Daoy (cell line): ENCODE measurements at places on chromosomes 1 and 21.

DNA sequence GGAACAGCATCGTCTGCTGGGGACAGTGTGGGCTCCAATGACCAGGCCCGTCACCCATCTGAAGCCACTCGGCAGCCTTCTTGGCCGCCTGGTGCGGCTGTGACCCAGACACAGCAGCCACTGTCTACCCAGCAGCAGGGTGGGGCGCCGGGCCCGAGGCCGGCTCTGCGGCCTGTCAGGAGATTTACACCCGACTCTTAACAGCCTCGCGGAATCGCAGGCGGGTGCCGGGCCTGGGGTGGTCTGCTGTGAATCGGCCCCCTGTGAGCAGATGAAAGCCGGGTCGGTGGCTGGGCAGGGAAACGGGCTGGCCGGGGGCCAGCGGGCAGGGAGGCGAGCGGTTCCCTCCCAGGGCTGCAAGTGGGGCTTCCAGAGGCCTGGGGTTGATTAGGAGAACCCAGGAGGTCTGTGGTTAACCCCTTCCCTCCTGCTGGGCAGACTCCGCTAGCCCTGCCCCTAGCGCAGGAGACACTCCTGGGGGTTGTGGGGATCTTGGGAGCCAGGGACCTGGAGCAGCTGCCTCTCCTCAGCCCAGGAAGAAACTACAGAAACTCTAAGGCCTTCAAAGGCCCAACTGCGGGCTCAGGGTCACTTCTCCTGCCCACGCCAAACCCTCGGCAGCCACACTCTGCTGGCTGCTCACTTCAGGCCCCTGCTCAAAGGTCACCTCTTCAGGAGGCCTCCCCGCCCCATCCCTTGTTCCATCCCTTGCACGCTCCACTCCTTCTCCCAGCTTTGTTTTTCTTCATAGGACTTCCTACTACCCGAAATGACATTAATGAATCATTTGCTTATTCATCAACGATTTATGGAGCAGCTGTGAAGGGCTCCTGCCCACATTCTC, 15.6 kb downstream of the RUNX3 start:
- DNase-seq: peak; percentile 98

GRCh38 chr1:27887215-27888021, 15.1 kb downstream of the THEMIS2 start:
- DNase-seq: no peak

DNA sequence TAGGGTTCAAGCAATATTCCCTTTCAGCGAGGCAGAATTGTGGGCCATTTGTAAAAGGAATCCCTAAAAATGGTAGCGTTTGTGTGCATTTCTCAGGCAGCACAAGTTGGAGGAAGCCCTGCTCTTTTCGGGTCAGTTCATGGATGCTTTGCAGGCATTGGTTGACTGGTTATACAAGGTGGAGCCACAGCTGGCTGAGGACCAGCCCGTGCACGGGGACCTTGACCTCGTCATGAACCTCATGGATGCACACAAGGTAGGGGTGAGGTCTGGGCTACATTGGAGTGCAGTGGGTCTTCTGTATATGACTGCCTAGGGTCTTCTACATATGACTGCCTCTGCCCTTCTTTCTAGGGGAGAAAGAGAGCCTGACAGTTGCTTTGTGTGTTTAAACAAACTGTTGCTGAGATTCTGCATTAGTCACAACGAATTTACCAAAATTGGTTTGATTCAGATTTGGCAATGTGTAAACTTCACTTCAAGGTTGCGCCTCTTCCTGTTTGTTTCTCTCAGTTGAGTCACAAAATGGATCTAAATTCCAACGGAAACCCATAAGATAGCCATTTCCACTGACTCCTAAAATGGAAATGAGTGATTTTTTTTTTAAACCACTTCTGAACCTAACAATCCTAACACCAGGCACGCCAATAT, 40.4 kb upstream of the BMP8A start:
- no peak for DNase-seq

DNA sequence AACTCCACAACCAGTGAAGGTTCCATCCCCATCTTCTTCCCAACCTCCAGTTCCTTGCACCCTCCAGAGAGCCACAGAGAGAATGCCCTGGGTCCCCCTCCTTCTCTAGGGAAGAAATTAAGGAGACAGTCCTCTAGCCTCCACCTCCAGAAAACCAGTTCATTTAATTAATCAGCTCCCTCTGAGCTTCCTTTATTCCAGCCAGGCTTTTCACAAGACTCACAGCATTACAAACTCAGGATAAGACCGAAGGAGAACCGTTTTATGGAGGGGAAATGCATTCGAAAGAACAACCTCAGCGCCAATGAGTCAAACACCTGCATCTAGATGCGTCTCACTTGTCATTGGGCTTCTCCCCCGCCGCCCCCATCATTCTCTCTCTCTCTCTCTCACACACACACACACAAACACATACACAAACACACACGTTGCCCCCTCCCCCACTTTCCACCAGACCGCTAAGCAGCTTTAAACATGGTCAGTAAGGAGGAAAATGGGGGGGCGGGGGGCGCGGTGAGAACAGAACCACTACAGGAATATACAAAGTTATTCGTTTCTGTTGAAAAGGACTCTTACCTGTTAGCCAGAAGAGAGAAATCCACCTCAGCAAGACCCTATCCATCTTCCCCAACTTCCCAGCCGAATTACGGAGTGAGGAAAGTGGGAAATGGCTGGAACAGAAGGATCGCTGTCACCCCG, 544 bp downstream of the ILDR2 start:
- peak; percentile 23 for DNase-seq

- no peak for DNase-seq
Observed at GRCh38 chr1:160374306-160375110, 7.6 kb downstream of the NHLH1 start.

GRCh38 chr1:12617511-12617900, 504 bp downstream of the DHRS3 start:
- no peak for DNase-seq

DNA sequence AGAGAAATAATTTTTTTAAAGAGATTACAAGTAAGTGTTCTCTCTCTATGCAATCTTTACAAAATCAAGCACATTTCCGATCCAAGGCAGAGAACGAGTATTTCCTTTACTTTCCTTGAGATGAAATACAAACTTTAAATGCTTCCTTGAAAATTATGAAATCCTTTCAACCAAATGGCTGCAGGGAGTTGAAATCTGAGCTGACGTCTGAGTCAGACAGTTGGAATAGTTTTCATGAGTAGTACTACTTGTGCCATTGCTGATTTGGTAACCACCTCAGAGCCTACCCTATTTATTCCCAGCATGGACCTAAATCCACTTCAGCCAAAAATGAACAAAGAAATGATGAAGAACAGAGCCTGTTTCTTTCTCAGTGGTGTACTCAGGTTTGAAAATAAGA, 183.6 kb downstream of the GIPC2 start:
- peak; percentile 51 for DNase-seq

GRCh38 chr1:32464716-32465577, at the start of gene ZBTB8B:
Gene ZBTB8B, plus strand, starts transcription at chr1:32465072. Its CDS starts 5,553 bp downstream, at chr1:32470625.
- peak; percentile 91 for DNase-seq

DNA sequence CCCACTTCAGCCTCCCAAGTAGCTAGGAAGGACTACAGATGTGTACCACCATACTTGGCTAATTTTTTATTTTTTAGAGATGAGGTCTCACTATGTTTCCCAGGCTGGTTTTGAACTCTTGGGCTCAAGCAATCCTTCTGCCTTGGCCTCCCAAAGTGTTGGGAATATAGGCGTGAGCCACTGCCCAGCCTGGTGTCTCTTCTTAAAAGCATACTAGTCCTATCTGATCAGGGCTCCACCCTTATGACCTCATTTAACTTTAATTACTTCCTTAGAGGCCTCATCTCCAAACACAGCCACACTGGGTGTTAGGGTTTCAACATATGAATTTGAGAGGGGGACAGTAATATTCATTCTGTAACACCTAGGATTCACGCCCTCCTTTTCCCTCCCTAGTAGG, 130.9 kb downstream of the GLIS1 start:
- no peak for DNase-seq

GRCh38 chr1:162530307-162530987, 31.1 kb upstream of the UAP1 start:
- DNase-seq: no peak

GRCh38 chr1:74699331-74699730, 25.7 kb upstream of the ERICH3 start:
- no peak for DNase-seq

- no peak for DNase-seq
Observed at GRCh38 chr1:112833806-112834205, 118.7 kb upstream of the PPM1J start.

DNA sequence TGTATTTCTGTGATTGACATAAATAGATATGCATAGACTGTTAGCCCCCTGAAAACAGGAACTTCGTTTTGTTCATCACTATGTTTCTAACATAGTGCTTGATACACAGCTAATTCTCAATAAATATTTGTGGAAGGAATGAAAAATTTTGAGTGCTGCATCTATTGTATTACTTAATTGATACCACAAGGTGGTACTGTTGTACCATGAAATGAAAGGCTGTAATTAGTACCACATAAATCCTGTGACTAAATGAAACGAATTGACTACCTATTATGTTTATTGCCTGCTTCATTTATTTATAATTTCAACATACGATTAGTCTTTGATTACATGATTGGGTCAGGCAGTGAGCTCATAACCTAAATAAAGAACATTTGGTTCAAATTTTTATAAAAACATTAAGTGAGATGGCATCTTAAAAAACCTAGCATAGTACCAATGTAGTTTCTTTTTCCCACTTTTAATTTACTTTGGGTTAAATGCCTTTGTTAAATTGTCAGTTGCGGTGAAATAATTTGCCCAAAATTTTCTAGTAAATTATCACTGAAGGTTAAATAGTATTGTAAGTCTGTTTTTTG, 15.0 kb upstream of the TGFB2 start:
- no peak for DNase-seq

GRCh38 chr1:106780806-106781569, 275.5 kb upstream of the PRMT6 start:
- DNase-seq: no peak

- DNase-seq: no peak
Observed at GRCh38 chr1:245465666-245466065, 310.9 kb downstream of the KIF26B start.

DNA sequence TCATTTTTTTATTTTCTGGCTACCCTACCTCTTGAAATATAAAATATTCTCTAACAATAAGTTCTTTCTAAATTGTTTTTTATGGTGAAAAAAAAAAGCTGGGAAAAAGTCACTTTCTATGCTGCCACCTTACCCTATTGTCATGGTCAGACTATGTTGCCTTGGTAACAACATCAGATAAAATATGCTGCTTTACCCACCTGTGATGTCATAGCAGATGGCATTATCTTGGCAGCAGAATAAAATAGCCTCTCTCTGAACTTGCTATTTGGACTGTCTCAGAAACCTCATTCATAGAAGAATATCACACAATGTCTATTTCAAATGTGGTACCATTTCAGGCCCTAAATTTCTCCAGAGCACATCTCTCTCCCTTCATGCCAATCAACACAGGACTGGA, 69.6 kb upstream of the SGIP1 start:
- DNase-seq: no peak

GRCh38 chr1:205484985-205485967, 19.2 kb upstream of the CDK18 start:
- peak; percentile 80 for DNase-seq

- DNase-seq: no peak
Observed at GRCh38 chr1:216434232-216434631, 11.0 kb upstream of the USH2A start.

DNA sequence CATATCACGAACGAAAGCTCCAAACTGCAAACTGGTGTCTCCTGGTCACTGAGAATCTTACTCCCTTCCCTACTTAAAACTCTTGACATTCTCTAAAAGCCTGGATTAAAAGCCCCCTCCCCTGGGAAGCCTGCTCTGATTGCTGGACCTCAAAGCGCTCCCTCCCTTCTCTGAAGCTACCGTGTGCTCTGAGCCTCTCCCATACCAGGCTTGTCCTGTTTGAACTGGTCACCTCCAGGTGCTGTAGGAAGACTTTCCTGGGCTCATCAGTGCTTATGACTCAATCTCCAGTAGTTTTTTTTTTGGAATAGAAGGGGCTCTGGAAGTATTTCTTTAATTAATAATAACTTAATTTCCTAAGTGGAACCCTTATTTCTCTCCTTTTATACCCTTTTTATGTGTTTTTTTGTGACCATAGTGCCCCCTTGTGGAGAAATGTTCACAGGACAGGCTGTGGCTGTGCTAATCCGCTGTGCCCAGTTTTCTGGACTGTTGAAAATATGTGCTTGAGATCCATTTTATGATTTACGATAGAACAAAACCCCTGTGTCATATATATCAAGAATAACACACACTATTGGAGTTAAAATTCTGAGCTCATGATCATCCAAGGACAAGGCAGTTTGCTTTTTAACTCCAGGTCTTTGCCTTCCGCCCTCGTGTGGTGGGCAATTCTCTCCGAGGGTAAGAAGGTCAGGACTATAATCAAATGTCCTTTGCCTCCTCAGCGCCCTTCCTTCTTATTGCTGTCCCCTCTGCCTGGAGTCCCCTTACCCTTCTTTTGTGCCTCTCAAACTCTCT, 16.9 kb downstream of the MTARC1 start:
- DNase-seq: no peak

DNA sequence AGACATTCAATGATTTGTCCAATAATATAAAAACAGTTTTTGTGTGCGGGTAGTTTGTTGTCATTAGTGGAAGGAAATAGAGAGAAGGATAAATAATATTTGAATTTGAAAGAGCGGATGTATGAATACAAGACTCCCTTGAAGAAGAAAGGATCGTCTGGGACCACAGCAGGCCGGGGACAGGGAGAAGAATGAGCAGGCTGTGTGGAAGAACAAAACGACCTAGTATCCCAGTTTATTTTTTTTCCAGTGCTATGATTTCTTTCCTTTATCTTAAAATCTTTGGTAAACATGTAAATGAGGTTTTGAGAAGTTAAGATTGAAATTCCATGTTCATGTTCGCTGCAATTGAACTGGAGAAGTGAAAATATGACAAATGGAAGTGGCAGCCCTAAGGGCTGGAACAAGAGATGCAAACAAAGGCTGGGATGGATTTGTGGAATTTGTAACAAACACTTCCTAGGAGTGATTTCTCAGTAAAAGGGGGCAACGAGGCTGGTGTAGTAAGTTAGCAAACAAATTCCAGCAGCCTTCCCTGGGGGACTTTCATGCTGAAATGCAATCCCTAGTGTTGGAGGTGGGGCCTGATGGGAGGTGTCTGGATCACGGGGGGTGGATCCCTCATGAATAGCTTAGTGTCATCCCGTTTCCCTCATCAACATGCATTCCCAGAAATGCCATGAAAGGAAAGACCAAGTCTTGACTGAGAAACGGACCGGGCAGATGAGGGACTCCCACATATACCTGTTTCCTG, 10.2 kb upstream of the IFI16 start:
- DNase-seq: peak; percentile 84

DNA sequence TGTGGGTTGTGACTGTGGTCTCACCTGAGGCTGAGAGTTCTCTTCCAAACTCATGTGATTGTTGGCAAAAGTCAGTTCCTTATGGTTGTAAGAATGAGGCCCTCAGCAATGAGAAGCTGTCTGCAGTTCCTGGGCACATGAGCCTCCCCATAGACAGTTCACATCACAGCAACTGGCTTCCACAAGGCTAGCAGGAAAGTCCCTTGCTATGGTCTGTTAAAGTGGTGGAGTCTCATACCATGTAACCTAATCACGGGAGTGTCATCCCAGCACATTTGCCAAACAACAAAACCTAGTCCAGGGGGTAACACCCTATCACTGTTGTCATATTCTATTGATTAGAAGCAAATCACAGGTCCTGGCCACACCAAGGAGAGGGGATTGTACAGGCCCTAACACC, 163.8 kb downstream of the BACH1 start:
- DNase-seq: no peak
